ENCODE measurements at places on chromosomes 2 and 18.

- no peak for DNase-seq
Measured at GRCh38 chr2:168749297-168749696, 53.1 kb upstream of the NOSTRIN start.

DNA sequence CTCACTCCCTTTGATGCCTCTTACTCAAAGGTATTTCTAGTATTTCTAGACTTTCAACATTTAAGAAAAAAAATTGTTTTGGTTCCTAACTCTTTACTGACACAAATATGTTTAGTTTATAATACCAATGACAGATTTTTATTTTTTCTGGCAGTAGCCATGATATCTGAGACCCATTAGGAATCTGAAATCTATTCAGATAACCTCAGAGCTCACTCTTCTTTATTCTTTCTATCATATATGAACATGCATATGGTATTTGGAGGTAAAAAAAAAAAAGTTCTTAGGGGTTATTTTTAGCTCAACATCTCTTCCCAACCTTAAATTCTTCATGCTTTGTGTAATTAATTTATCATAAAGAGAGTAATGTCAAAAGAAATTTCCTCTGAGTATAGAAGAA is 465.5 kb downstream of the CDH2 start:
- DNase-seq: no peak

DNA sequence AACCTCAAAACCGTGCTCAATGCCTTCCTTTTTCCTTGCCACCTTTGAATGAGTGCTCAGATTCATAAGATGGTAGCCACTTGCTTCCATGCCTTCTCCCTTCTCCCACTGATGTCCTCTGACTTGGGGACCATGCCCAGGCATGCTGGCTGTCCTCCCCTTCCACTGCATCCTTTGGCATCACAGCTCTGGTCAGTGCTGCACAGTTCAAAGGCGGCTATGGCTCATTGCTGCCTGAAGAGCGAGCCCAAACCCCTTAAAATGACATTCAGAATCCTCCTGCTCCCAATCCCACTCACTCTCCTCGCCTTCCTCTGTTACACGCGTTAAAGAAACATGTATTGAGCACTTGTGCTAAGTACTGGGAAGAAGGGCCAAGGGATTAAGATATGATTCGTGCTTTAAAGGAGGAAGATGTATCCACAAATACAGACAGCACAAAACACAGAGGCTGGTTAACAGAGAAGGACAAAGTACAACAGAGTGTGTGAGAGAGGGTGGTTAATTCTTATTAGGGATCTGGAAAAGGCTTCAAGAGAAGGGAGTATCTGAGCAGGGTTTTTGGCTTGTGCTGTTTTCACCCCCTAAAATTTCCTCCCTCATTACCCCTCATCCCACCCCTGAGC is 81.8 kb downstream of the CERKL start:
- no peak for DNase-seq

DNA sequence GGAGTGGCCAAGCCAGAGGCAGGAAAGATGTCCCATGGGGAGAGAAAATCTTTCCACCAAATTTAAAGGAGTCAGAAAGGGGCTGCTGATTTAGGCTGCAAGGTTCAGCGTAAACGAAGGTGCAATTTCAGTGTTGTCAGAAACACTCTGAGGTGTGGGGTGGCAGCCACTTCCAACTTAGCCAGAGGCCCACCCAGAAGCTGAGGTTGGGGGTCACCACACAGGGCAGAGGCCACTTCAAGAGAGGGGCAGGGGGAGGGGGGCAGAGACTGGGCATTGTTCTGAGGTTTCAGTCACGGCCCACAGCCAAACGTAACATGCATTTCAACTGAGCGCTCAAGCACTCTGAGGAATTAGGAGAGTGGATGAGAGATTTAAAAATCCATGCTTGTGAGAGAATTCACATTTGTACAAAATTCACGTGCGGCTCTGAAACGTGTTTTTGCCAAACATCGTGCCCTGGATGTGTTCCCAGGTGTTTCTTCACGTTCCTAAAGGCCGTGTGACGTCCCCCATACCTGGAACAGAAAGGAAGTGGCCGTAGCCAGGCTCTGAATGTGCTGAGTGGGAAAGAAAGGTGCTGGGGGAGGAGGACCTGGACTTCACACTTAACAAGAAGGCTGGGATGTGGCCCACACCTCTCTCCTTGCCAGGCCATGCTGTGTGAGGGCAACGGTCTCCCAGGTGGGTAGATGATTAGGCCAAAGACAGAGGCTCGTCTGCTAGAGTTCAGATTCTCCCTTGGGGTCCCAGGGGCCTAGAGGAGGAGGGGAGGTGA is 19.5 kb upstream of the BOK start:
- DNase-seq: no peak

DNA sequence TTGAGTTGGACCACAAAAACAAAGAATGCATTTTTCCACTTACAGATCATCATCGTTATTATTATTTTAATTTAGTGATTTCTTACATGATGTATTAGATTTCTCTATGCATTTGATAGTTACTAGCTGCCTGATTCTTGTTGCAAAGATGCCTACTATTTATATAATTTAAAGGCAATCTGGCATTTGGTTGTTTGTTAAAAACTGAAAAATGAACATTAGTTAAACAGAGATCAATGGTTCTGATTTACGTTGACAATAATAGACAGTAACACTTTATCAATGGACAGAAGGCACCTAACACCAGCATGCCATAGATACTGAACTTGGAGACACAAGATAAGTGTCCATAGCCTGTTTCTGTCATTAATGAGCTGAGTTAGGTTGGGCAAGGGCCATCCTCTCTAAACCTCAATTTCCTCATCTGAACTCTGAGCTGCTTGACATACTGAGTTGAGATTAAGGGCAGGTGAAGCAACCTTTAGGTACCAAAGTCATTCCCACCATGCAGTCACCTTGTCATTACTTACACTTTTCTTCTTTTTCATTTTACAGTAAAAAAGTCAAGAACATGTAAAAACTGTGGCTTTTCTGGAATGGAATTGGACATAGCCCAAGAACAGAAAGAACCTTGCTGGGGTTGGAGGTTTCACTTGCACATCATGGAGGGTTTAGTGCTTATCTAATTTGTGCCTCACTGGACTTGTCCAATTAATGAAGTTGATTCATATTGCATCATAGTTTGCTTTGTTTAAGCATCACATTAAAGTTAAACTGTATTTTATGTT is 3.1 kb downstream of the CCL20 start:
- DNase-seq: no peak

DNA sequence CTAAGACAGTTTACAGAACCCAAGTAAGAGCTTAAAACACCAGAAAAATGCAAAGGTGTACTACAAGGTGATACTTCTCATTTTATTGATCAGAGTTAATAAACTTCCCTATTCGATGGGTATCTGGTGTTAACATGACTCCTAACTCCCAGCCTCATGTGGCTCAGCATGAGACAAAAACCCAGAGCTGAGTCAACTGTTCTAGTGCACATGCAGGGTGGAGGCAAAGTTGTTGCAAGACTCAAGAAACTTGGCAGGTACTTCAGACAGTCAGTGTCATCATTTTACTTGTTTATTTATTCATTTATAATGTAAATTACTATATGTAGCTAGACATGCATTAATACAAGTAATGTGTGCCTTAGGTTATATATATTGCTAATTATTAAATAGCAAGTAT is 216.6 kb upstream of the DSEL start:
- DNase-seq: no peak

GRCh38 chr2:72982781-72983499 is 65.6 kb downstream of the EMX1 start:
- no peak for DNase-seq

GRCh38 chr2:3505771-3506170 is 13.6 kb downstream of the ADI1 start:
- DNase-seq: no peak

GRCh38 chr2:79275863-79276262 is 116.3 kb upstream of the REG3A start:
- DNase-seq: no peak

- no peak for DNase-seq
Measured at GRCh38 chr2:166436189-166436588, 57.9 kb downstream of the SCN7A start.

DNA sequence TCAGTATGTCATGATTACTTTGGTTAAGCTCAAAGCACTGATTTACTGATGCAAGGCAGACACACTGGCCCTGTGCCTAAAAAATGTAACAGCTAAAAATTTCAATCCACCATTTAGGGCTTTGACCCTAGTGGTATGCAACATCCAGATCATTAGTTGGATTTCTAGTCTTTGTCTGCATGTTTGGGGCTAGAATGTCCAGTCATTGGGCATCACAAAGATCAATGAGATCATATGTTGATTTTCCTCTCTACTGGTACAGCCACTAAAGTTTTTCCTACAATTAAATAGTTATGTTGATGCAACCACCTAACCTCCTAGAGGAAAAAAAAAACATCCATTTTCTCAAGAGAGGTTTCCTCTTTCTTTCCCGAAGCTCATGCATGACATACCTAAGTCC is 53.4 kb upstream of the REV1 start:
- DNase-seq: no peak

- DNase-seq: no peak
Measured at GRCh38 chr18:10437837-10438236, 16.6 kb upstream of the APCDD1 start.

- DNase-seq: no peak
Measured at GRCh38 chr2:16228951-16229350, 288.6 kb downstream of the MYCN start.

GRCh38 chr2:231172025-231172424 is 26.4 kb upstream of the ARMC9 start:
- DNase-seq: no peak

DNA sequence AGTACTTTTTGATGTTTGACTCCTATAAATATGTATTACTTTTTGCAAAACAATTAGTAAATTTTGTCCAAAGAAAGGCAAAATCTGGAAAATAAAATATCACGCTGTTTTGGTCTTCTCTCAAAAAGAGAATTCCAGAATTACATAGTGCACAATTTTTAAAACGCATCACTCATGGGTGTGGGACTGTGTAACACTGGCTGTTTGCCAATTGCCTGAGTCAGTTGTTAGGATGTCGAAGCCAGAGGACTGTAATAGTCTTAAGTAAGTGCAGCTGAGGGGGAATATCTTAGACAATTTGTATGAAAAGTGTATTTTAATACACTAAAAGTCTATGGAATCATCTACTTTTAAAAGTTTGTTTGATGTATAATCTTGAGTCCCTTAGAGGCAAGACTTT is 24.1 kb upstream of the EPHA4 start:
- no peak for DNase-seq

GRCh38 chr2:134445116-134445515 is 191.2 kb downstream of the MGAT5 start:
- DNase-seq: no peak

DNA sequence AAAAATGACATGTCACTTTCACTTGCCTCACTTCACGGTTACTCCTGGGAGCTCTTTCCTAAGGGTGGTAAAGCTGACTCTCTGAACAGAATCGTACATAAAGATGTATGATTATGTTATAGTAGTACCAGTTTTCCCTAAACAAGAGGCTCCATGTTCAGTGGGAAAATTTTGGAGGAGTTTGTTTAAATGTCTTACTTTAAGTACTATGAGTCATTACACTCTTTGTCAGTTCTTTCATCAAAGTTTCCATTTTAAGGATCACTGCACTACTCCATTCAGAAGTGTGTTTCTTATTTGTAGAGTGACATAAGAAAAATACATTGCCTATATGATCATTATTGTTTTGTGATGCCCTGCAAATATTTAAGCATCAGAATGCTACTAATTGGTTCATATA is 121.1 kb upstream of the FIGN start:
- DNase-seq: no peak

DNA sequence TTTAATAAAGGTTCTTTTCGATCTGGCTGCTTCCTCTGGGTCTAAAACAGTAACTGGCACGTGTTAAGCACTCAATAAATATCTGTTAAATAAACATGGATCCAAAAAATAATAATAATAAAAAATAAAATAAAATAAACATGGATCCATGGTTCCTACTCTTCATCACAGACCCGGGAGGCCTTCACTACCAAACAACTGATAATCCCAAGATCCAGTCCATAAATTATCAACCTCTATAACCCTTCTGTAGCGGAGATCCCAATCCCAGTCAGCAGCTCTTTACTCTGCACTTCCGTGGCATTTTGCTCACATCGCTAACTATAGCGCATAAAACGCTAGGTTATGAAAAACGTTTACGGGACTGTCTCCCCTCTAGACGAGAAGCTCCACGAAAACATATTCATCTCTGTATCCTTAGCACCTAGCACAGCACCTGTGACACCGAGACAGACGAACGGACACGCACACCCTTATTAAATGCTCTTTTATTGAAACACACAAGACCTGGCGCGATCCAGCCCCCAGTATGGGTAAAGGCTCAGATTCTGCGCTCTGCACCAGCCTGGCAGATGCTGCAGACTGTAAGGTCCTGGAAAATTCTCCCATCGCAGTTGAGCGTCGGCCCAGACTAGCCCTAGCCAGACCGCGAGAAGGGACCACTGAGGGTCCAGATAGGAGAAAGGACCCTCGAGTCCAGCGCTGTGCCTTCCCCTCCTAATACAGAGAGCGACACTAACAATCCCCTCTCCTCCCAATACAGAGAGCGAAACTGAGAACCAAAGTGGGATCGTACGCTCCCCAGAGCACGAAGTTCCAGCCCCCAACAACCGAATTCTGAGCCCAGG is 770 bp downstream of the NBAS start:
- no peak for DNase-seq

- DNase-seq: no peak
Measured at GRCh38 chr2:38239452-38239851, 137.6 kb downstream of the ATL2 start.

DNA sequence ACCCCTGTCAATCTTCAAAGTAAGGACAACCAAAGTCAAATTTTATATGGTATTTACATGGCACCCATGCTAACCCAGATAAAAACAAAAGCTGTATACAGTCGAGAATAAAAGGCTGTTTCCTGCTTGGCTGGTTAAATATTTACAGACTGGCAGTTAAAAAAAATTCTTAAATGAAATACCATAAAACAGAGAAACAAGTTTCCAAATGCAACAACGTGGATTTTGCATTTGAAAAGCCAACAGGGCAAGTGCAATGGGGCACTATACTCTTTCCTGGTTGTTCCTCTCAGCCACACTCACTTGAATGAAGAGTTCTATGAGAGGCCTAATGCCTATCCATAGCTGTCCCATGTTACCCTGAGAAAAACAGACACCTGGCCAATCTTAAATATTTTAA is 6.1 kb upstream of the NR4A2 start:
- no peak for DNase-seq

GRCh38 chr18:8279346-8279745 is 329.9 kb upstream of the RAB12 start:
- no peak for DNase-seq

- peak; percentile 26 for DNase-seq
Measured at GRCh38 chr18:9771261-9771976, 63.3 kb downstream of the RAB31 start.

- DNase-seq: no peak
Measured at GRCh38 chr2:10161961-10162441, 39.5 kb downstream of the RRM2 start.

DNA sequence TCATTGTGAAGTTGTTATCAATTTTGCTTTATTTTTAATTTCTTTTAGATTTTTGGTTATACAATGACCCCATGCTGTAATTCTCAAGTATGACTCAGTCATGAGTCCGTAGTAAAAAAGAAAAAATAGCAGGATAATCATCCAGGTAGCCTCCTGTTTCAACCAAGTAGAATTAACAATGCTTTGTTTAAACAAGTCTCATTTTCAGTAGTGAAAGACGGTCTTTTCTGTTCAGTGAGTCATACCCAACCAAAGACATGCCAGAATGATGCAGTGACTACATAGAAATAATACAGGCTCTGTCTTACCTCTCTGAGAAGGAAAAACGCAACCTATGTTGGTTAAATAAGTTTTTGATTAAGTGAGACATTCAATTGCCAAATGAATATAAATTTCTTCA is 67.8 kb upstream of the DSC1 start:
- no peak for DNase-seq

GRCh38 chr2:17827785-17828184 is 11.5 kb downstream of the MSGN1 start:
- DNase-seq: no peak

All from activated T-cell treated with anti-CD3 and anti-CD28 coated beads for 4 hours (primary cell).